ENCODE measurements at places on chromosomes 6 and 20. TPM values are rescaled to one million over a fixed set of nuclear protein-coding genes. Genes with fewer than 3 reads are reported as not detected.

GRCh38 chr20:13839421-13840092 lies 54.7 kb downstream of the NDUFAF5 start:
- no peak overlapping the region for H3K27ac ChIP-seq
- no peak overlapping the region for H3K4me3 ChIP-seq
- H3K4me1 ChIP-seq, result no peaks in the 10 kb centered on the region
- DNase-seq, result no peak
- H3K27me3 ChIP-seq, result no peaks in the 10 kb centered on the region

DNA sequence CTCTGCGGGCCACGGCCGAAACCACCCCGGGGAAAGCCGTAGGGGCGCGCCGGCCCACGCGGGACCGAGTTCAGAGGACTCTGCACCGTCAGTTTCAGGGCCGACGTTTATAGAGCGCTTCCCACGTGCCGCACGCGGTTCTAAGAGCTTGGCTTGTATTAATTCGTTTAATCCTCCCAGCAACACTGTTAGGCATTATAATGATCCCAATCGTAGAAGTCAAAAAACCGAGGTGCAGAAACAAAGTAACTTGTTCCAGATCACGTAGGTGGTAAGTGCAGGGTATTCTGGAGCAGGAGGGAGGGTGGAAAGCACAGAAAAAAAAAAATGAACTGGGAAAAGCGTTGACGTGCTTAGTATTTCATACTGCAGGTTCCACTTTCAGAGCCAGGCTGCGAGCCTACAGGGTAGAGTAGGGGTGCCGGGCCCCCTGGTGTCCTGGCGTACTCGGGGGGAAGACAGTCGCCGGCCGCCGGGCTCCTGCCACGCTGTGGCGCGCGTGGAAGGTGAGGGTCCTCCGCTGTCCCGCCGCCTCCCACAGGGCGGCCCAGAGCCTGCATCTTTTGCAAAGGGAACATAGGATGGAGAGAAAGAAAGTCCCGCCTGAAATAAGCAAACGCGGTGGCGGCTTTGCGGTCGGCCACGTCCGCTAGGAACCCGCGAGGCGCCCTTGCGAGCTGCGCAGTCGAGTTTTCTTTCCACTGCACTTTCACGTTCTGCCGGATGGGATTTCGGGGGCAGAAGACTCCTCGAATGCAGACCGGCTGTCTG lies 10.2 kb upstream of the FOXF2 start:
- peaks cover 96% of the 10 kb centered on the region for H3K27me3 ChIP-seq
- H3K36me3 ChIP-seq, result no peaks in the 10 kb centered on the region
- no peak for DNase-seq
- H3K4me3 ChIP-seq, result no peak overlapping the region
- peaks cover 5% of the 10 kb centered on the region for H3K4me1 ChIP-seq

DNA sequence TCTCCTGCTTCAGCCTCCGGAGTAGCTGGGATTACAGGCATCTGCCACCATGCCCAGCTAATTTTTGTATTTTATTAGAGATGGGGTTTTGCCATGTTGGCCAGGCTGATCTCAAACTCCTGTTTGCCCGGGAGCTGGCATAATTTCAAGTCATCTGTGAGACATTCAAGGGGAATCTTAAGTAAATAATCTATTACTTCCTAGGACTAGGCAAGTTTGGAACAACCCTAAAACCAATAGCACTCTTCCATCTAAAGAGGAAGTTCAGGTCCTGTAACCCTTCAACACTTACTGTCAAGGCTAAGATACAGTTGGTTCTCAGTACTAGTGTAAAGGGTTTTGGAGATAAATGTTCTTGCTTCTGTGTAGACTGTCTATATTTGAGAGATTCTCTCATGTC lies 267.8 kb upstream of the IRAK1BP1 start:
- H3K27me3 ChIP-seq, result no peaks in the 10 kb centered on the region
- H3K27ac ChIP-seq, result no peak overlapping the region
- no peak overlapping the region for H3K4me3 ChIP-seq

Gene PLEKHG1
- total RNA-seq, result 11.2 TPM

DNA sequence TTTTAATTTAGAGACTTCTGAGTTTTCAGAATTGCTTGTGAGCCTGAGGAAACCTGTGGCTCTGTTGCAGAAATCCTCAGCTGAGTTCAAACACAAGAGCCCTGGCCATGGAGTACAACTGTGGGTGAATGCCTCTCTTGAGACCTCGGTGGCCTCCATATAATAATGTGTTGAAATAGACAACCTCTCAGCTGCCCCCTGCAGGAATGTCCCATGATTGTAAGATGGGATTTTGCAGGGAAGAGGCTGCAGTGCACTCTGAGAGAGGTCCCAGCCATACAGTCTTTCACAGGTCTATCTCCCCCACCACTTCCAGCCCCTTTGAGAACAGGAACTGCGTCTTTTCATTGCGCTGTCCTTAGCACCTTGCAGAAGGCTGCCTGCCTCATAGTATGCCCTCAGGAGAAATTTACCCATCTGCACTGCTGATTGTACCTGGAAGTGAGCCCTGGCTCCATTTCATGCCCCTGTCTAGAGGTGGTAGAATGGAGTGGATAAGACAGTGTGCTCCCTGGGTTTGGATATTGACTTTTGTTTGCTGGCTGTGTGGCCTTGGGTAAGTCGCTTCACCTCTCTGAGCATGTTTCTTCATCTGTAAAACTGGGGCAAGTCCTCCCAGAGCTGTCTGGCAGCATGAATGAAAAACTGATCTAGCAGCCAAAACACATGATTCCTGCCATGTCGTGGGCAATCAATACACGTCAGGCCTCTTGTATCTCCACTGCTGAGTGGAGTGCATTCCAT lies 16.8 kb upstream of the CDH22 start:
- no peak overlapping the region for H3K27ac ChIP-seq
- H3K4me1 ChIP-seq, result no peaks in the 10 kb centered on the region
- no peak for DNase-seq
- no peaks in the 10 kb centered on the region for H3K27me3 ChIP-seq
- H3K36me3 ChIP-seq, result no peaks in the 10 kb centered on the region
